ENCODE measurements at places on chromosomes 7 and 10.
A peak's percentile ranks its signal among the peaks of the same experiment; 100 is the strongest.

- DNase-seq = no peak
Observed at GRCh38 chr7:6227294-6227846, 45.1 kb downstream of the CYTH3 start.

DNA sequence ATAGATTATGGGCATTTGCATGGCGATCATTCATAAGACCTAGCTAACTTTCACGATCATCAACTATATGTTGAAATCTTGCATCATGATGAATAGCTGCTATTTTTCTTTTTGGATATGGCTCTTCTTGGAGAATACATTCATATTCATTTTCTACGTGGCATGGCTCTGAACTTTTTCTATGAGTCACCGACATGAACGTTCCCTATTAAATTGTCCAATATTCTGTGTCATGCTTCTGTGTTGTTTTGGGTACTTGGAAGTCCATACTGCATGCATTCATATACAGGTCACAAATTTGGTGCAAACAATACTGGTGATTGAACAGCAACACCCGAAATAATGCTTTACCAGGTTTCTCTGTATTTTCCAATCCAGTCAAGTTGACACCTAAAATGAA, 37.9 kb upstream of the ANKRD1 start:
- no peak for DNase-seq

GRCh38 chr10:60286559-60286958, 103.1 kb downstream of the ANK3 start:
- no peak for DNase-seq

DNA sequence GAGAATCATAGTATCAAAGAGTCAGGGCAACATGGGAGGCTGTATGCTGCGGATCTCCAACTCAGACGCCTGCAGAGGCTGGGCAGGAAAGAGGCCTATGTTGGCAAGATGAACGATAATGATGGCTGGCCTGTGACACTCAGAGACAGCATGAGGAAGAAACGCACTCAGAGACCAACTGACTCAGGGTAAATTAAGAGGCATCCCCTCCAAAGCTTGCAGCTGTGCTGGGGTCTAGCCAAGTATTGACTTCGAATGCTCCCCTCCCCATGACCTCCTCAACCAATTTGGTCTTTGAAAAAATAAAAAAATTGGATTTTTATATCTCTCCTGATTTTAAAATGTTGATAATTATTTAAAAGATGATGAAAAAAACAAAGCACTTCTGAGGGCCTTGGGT, 718.9 kb downstream of the GRID1 start:
- DNase-seq = no peak

DNA sequence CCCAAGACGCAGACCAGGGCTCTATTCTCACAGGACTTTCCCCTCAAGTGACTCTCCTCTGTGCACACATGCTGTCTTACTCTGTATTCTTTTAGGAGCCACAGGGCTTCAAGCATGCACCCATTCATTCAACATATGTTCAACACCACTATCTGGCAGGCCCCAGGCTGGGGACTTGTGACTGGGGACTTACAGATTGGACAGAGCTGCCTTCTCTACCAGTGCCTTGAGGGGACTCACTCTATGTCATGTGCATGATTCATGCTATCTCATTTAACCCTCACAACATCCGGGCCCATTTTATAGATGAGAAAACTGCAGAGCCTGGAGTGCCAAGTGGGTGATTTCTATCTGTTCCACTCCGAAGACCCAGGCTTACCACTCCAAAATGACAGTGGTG, 34.3 kb downstream of the MYL10 start:
- no peak for DNase-seq

- no peak for DNase-seq
Observed at GRCh38 chr10:95963991-95964389, 56.2 kb downstream of the CC2D2B start.

DNA sequence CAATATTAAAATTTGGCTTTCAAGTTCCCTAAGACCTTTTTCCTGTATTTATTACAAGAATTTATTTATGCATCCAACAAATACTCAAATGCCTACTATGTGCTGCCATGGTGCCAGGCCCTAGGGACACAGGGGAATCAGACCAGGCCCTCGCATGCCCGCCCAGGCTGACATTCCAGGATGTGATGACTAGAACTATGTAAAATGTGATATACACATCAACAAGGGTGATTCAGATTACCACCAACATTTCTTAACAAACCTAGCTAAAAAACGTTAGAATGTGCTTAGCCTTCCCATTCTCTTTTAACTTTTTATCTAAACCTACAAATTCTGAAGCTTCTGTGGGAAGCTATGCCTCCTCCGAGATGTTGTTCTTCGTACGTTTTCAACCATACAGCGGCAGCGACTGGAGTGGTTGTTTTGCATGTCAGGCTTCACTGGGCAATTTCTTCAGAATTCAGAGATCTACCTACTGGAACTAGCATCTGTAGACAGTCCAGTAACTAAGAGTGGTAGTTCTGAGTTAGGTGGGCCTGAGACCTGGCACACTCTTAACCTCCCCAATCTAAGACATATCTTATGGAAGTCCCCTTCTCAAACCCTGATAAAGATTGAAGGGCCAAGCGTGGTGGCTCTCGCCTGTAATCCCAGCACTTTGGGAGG, 22.1 kb downstream of the GNA12 start:
- no peak for DNase-seq

GRCh38 chr10:57017356-57018037, 656.4 kb upstream of the ZWINT start:
- DNase-seq = no peak

GRCh38 chr10:59099481-59099880, 77.0 kb upstream of the PHYHIPL start:
- no peak for DNase-seq

GRCh38 chr7:111173990-111174389, 83.1 kb downstream of the LRRN3 start:
- no peak for DNase-seq

GRCh38 chr7:23523486-23524075, 8.2 kb downstream of the TRA2A start:
- no peak for DNase-seq

DNA sequence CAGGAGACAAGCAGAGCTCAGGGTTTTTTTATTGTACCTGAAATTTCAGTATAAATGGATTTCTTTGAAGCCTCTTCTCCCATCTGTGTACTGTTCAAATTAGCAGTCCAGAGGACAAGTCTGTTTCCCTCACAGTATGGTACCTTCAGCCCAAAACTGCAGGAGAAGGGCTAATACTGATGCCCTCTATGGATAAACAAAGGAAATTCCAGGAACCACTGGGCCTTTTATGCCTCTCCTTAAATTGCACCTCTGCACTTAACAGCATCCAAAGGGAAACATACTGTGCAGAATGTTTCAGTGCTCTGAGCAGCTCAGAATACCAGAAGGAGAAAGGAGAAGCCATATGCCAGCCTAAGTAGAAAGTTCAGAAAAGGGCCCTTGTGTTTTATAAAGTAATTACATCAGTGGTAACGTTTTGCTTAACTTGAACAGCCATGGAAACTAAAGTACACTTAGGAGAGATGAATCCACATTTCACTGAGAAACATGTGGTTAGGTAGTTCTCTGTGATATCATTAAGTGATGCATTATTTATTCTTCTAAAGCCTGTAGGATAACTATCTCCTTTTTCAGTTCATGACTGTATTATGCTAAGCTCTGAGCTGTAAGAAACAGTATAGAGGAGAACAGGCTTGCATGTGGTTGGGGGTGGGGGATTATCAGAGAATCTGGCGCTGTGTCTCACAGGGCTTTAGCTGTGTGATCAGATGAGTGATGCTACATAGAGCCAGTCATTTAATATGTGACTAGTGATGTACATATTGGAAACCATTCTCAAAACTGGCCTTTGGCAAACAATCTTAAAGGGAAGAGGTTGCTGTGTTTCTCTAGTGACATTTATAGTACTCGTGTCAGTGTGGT, 111.3 kb downstream of the POU6F2 start:
- no peak for DNase-seq

- no peak for DNase-seq
Observed at GRCh38 chr10:59372543-59372942, 10.2 kb upstream of the FAM13C start.

DNA sequence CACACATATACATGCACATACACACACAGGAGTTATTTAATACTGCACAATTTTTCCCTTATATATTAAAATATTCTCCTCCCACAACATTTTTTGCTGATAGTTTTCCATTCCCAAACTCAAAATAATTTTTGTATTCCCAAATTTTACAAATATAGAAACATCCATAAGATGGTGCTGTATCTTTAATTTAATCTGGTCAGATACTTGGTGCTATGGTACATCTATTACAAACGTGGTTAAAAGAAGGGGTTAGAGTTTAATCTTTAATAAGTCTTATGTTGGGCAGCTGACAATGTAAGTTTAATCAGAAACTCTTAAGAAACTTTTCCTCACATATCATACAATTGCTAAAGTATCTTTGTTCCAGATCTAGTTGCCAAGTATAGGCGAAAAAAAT, 10.2 kb upstream of the CADPS2 start:
- no peak for DNase-seq

DNA sequence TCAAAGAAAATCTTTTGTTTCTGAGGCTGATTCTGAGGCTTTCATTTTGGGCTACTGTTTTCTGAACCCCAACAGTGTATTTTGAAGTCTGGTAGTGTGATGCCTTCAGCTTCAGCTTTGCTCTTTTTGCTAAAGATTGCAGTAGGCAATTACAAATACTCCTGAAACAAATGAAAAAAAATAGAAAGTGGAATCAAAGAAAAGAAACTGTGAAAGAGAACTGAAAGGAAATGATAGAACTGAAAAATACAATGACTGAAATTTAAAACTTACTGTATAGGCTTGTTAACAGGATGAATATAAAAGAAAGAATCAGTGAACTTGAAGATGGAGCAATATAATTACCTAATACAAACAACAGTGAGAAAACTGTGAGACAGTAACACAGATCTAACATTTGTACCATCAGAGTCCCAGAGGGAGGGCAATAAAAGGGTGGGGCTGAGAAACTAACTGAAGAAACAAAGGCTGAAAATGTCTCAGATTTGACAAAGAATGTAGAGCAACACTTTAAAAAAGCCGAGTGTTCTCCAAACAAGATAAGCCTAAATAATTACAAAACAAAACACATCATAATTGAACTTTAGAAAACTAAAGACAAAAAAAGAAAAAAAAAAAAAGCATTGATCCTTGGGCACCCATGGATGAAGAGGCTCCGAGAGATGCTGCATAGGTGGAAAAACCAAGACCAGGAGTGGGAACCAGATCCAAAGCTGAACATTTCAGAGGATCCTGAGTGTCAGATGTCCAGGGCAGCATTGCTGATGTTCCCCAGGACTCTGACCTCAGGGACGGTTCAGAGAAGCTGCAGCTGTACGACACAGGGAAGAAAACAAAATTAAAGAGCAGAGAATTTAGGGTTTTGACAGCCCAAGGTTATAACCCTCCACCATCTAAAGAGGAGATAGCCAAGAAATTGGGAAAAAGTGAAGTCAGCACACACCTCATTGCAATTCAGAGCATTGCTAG, 223.2 kb upstream of the IGFBP3 start:
- no peak for DNase-seq

- peak; percentile 8 for DNase-seq
Observed at GRCh38 chr10:88707429-88708155, 1.5 kb downstream of the LIPK start.
